HS-5 (cell line): ENCODE measurements at places on chromosomes 4 and X.

GRCh38 chr4:121765971-121766538 is 1.1 kb upstream of the SMIM43 start:
- DNase-seq, result no peak

DNA sequence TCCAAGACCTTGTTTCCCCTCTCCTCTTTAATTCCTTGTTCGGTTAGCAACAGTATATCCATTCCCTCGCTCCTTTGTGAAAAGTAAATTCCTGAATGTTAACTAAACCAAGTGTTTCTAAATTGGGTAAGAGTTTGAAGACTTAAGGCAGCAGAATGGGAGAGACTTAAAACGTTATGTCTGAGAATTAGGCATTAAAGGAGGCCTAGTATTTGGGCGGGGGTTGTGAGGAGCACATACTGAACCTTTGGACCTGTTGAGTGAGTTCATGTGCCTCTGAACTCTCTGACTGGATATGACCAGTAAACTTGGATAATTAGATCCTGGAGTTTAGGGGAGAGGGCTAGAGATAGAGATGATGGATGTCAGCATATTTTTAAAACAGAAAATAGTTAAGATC is 1.2 kb downstream of the MSMO1 start:
- no peak for DNase-seq

GRCh38 chr4:156957556-156957955 is 14.0 kb downstream of the PDGFC start:
- no peak for DNase-seq

GRCh38 chrX:31092970-31093638 is 21.3 kb upstream of the FTHL17 start:
- DNase-seq, result no peak

GRCh38 chr4:102809691-102810090 is 17.7 kb downstream of the UBE2D3 start:
- DNase-seq, result no peak

DNA sequence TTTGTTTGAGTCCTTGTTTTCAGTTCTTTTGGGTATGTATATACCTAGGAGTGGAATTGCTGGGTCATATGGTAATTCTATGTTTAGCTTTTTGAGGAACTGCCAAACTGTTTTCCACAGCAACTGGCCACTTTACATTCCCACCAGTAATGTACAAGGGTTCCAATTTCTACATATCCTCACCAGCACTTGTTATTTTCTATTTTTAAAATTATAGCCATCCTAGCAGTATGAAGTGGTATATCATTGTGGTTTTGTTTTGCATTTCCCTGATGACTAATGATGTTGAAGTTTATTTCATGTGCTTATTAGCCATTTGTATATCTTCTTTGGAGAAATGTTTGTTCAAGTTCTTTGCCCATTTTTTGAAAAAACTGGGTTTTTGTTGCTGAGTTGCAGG is 39.6 kb downstream of the TMEM164 start:
- DNase-seq, result no peak

DNA sequence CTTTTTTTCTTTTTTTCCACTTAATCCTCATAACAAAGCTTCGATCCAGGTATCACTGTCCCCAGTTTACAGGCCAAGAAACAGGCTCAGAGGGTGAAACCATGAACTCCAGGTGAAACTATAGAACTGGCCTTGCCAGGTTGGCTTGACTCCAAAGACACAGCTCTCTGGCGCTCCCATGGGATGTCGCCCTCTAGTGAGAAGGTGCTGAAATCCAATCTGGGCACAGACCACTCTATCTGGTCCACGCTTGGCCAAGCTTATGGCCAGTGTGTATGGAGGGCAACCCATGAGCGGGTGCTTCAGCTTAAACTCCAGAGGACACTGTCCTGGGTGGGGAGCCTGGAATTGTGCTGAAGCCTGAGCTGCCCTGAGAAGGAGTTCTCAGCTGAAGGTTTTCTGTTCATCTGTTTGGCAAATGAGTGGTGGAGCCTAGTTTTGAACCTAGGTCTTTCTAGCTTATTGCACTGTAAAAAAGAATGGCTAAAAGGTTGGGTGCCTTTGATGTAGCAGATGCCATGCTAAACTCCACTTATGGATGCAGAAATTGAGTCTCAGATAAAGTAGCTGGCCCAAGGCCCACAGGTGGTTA is 70.5 kb downstream of the SEL1L3 start:
- no peak for DNase-seq

- DNase-seq, result no peak
Observed at GRCh38 chr4:14132301-14132700, 504.8 kb upstream of the BOD1L1 start.

GRCh38 chr4:80125252-80126177 is 52.5 kb upstream of the ANTXR2 start:
- no peak for DNase-seq

- DNase-seq, result no peak
Observed at GRCh38 chrX:15674514-15674840, 9.9 kb upstream of the CLTRN start.

GRCh38 chrX:45258731-45259402 is 58.2 kb upstream of the DIPK2B start:
- DNase-seq, result no peak

DNA sequence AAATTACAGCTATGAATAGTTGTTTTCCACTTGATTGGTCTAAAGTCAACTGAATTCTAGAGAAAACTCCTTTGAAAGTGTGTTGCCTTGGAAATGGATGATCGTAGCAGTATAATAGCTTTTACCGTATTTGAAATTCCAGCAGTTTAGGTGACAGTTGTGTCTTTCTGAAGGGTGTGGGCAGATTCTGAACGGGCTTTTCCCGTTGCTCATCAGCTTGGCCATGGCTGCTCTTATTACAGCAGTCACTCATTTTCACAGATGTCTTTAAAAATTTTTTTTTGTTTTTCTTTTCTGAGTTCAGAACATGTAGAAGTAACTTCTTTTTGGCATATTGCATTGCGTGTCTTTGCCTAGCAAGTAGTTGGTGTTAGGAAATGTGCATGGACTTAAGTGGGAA is 69.6 kb upstream of the SLC4A4 start:
- DNase-seq, result no peak

- DNase-seq, result no peak
Observed at GRCh38 chr4:77623091-77623490, 17.5 kb downstream of the CXCL13 start.

DNA sequence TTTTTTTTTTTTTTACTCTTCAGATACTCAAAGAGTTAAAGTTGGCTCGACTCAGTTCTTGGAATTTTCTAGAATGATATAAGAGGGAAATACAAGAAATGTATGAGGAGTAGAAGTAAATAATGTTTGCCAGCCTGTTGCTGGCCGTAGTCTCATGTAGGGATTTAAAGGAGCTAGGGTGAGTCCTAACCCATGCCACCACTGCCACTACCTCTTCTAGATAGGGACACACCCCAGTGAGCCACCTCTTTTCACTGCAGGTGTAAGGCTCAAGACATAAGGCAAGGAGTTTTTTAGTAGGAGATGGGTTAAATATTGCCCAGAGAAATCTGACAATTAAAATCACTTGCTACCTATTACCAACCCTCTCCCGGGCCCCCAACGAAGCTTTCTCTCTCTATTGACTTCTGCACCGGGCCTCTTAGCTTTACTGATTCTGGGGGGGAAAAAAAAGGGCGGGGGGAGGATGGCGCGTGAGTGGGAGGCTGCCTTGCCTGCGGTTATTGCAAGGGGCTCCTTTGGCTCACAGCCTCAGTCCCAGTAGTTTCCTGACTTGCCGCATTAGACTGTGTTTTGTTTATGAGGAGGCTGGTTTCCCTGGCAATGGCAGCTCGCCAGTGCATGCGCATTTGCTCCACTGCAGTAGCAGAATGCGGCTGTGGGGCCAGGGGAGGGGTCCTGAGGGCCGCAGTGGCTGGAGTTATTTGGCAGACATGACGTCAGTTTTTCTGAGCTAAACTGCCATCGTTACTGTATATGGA is 3.0 kb downstream of the LINC00632 start:
- DNase-seq, result no peak

DNA sequence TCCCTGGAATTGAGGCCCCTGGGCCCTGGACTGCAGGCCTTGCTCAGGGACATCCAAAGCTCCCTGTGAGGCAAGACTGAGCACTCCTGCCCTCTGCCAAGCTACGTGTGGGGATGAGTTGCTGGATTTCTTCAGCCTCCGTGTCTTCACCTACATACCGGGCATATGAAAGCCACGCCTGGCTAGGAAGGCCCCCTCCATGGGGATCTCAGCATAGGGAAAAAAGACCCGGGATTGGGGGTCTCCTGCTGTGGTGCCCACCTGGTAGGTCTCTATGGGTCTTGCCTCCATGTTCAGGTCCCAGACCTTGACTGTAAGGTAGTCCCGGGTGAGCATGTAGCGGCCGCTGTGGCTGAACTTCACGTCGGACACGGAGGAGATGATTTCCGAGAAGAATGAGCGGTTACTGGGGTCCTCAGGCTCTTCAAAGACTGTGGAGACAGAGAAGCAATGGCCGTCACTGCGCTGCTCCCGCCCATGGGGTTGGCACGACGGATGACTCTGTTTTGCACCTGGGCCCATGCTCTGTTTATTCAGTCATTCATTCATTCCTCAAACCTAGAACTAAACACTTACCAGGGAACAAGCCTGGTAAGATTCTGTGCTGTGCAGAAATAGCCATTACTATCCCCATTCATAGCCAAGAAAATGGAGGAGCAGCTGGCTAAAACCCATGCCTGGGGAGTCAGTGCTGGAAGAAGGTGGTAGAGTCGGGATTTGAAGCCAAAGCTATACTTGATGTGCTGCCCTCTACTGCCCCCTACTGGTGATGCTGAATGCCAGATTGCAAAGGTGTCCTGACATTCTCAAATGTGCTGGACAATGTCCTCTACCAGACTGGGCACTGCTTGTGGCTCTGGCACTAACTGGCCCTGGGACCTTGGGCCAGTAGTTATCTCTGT is 63.9 kb downstream of the WFS1 start:
- no peak for DNase-seq

- no peak for DNase-seq
Observed at GRCh38 chr4:129748991-129749390, 653.0 kb downstream of the C4orf33 start.

DNA sequence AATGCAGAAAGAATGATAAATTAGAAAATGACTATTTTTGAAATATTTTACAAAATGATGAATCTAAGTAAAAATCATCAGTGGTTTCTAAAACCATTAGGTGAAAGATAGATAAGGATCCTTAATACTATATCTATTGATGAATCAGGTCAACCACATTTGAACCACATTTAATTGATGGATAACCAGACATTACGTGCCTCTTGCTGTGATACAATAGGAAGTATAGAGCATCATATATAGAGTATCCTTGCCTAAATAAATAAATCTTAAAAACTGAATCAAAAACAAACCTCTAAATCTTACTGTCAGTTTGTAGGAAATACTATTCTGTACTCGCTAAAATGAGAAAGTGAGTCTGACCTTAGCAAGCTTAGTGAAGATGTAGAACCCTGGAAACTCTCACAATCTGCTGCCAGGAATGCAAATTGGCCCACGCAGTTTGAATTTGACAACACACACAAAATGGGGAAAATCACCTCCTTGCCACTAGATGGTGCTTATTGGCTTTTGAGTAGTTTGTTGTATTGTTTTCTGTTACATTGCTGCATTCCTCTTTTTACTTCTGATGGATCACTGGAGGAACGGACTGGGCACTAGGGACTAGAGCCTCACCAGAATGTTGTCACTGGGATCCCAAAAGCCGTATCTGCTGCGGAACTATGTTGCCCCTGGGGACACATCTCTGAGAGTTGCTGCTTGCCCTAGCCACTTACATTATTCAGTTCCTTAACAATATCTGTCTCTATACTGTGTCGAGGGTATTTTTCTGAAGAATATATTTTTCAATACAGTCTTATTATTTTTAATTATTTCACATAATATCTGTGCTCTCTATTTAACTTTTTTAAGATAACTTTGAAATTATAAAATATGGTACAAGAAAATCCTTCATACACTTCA is 25.4 kb upstream of the SLAIN2 start:
- DNase-seq, result no peak

DNA sequence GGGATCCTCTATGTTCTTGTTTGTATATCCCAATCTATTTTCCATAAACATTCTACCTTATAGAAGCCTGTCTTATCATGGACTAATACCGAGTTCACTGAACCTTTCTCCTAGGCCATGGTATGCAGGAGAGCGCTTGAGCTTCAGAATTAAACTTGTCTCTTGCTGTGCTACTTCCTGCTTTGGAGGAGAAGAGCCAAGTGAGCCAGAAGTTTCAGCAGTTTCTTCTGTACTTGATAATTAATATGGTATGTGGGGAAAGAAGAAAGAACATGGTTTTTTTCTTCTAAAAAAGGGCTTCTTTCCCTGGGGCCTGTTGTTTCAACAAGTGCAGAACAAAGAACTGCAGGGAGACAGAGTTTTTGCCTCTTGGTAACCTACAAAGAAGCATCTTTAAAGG is 172.8 kb downstream of the ATG4A start:
- DNase-seq, result no peak

DNA sequence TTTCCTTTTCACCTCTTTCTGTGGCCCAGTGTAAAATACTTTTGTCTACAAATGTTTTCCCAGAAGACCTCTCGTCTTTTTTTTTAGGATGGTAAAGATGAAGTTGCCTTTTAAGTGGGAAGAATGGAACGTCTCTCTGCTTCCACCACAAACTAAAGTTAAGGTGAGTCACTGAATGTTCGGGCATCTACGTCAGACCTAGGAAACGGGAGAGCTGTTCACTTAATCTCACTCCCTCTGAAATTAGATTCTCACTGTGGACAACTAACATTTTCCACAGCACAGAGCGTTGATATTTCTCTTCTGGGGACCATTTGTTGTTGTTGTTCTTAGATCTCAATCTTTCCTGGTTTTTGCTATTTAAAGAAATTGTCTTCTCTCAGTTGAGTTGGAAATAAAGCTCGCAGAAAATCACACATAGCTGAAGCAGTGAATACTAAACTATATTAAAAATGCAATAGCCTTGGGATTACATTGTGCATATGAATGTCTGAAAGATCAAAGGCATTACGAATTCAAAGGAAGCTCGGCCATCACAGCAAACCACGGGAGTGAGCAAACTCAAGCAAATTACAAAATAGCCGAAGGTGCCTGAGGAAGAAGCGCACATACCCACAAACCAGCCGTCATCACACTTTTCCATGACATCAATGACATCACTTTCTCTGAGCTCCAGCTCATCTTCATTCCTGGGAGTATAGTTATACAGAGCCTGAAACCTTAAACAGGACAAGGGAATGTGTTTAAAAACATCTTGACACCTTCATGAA is 53.9 kb upstream of the PDLIM3 start:
- DNase-seq, result no peak

GRCh38 chr4:125390126-125390525 is 75.4 kb downstream of the FAT4 start:
- DNase-seq, result no peak

DNA sequence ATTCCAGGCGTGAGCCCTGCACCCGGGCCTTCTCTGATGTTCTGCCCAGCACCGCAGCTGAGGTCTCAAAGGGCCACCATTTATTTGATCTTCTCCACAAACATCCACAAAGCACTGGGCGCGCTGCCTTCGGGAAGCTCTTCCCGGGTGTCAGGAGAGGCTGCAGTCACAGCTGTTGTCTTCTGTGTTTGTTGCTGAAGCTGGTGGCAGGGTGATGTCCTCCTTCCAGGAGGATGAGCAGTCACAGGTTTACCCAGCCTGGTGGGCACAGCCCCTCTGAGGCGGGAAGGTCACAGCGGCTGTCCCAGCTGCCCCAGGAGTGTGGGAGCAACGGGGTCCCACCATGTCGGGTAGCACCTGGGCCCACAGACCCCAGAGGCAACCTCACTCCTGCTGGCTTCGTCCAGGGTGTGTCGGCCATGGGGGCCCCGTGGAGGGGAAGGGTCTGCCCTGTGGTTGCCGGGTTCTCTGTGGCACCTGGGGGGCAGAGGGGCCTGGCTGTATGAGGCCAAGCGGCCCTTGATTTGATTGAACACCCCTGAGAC is 27.6 kb downstream of the FGFRL1 start:
- no peak for DNase-seq

- DNase-seq, result no peak
Observed at GRCh38 chr4:2962614-2963174, 512 bp downstream of the NOP14 start.

GRCh38 chr4:11397819-11398610 is 30.7 kb downstream of the HS3ST1 start:
- DNase-seq, result no peak
